ENCODE measurements at places on chromosomes 16 and 17. TPM values are rescaled to one million over a fixed set of nuclear protein-coding genes. Genes with fewer than 3 reads are reported as not detected.

- no peak for DNase-seq
These were observed 267.9 kb downstream of the MRTFB start for GRCh38 chr16:14338969-14339368.

Gene KRT32
- total RNA-seq = not detected

GRCh38 chr17:7289256-7290032 lies 5.0 kb downstream of the YBX2 start:
- no peak for DNase-seq

GRCh38 chr16:15553313-15554088 lies 89.5 kb downstream of the MARF1 start:
- no peak for DNase-seq

DNA sequence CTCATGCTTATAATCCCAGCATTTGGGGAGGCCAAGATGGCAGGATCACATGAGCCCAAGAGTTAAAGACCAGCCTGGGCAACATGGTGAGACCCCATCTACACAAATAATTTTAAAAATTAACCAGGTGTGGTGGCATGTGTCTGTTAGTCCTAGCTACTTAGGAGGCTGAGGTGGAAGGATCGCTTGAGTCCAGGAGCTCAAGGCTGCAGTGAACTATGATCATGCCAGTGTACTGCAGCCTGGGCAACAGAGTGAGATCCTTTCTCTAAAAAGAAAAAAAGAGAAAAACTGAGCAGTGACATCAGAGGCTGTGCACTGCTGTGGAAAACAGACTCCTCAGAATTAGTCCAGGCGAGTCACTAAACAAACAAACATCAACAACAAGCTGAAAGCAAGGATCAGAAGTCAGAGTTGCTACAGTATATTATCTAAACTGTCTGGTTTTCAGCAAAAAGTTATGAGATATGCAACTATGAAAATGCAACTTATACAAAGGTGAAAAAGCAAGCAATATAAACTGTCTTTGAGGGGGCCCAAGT lies 39.3 kb downstream of the CBFB start:
- no peak for DNase-seq

DNA sequence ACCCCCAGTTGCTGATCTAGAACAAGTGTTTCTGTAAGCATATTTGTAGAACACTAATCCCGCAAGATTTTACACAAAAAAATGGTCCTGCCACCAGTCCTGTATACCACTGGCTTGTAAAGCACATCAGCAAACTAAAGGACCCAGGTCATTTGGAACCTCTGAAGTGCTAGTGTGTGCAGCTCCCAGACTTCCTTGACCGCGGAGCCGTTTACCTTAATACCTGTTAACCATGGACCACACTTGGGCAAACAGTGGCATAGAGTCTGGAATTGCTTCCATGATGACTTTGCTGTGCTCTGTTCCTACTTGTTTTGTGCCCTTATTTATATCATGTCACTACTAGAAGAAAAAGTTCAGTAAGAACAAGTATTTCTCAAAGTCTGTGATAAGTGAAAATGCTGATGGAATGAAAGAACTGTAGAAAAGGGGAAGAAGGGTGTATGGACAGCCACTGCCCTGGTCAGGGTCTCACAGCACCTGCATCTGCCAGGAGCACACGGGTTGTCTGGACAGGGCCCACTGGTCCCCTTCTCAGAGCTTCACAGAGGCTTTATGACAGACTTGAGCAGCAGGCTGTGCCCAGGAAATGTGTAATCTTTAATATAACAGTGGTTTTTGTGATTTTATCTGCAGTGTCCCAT lies 29.3 kb downstream of the ALDH3A2 start:
- no peak for DNase-seq

DNA sequence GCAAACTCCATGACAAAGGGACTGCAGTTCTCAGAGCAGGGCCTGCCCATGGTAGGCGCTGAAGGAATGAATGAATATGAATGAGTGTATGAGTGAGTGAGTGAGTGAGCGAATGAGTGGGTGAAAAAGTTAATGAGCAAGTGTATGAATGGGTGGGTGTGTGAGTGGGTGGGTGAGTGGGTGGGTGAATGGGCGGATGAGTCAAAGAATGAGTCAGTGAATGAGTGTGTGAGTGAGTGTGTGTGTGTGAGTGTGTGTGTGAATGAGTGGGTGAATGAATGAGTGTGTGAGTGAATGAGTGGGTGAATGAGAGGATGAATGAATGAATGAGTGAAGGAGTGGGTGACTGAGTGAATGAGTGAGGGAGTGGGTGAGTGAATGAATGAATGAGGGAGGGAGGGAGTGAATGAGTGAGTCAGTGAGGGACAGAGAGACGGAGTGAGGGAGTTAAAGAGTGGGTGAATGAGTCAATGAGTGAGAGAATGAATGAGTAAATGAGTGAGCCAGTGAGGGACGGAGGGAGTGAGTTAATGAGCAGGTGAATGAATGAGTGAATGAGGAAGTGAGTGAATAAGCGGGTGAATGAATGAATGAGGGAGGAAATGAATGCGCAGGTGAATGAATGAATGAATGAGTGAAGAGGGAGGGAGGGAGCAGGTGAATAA lies 11.1 kb upstream of the CHMP6 start:
- DNase-seq = no peak

Data from gastrocnemius medialis (tissue), 4 donors.